ENCODE measurements at places on chromosomes 2 and 18.

GRCh38 chr2:144041612-144042011, 478.3 kb downstream of the ZEB2 start:
- no peak for DNase-seq

DNA sequence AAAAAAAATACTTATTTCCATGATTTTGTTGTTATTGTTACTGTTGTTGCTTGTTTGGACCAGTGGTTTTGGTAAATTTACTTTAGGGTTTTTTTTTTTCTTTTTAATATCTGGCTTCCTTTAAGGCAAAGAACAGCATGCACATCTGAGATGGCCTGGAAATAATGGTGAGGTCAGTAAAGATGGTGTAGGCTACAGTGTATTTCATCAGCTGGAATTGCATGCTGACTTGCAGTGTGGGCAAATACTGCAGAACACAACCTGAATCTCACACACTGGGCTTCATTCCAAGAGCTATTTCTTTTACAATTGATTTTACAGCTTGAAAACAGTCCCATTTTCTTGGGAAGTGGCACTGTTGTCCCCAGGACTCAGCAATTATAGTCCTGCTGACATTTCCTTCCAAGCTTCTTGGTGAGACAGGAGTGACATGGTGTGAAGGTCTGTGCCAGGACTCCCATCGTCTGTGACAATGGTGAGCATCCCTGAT, 376.1 kb upstream of the SOX11 start:
- no peak for DNase-seq

DNA sequence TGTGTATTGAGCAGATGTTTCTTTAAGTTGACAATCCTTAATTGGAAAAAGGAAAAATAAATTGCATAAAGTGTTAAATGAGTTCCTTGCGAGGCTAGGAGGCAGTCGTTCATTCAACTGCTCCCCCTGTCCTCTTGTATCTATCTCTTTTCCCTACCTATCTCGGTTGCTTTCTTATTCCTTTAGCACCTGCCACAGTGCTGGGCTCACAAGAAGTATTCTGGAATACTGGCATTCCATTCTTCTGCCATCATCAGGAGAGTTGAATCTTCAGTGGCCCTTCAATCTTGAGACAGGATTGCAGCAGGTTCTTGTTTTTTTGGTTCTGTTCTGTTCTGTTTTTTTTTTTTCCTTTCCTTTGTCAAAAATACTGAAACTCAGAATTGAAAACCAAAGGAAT, 143.1 kb upstream of the AQP4 start:
- no peak for DNase-seq

- DNase-seq: no peak
These were observed 40.3 kb downstream of the SMC6 start for GRCh38 chr2:17713291-17713690.

DNA sequence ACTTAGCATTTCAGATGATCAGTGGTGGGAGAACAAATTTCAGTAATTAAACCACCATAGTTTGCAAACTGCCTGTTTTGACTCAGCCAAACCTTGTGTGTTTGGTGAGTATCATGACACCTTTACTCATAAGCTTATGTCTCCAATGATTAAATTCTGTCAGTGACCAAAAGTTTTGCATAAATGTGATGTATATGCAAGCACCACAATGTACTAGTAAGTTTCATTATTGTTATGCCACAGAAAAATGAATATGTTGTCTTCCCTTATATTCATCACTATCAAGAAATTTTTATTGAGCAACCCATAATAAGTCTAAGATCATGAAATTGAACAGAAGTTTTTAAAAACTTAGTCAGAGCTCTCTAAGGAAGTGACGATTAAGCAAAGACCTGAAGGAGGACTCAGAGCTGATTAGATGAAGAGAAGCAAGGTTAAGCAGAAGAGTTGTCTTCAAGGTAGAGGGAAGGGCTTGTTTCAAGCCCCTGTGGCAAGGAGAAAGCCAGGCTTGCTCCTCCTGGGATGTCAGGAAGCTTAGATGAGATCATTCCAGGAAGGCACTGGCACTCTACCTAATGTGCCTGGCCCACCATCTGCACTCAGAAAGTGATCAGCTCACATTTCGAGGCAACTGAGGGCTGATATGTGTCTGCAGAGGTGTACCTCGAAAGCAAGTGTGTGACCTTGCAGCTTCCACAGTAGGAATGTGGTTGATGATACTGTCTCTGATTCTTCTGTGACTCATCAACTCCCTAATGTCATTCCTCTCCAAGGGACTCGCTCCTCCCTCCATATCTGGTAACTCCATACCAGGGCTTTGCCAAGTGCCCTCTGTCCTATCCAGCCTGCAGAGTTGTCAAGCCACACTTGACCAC, 54.7 kb downstream of the KCTD18 start:
- peak; percentile 76 for DNase-seq

- no peak for DNase-seq
These were observed 154.0 kb downstream of the CLIP4 start for GRCh38 chr2:29269095-29269764.

GRCh38 chr2:37780387-37780676, 108.9 kb upstream of the CDC42EP3 start:
- DNase-seq: peak; percentile 55

DNA sequence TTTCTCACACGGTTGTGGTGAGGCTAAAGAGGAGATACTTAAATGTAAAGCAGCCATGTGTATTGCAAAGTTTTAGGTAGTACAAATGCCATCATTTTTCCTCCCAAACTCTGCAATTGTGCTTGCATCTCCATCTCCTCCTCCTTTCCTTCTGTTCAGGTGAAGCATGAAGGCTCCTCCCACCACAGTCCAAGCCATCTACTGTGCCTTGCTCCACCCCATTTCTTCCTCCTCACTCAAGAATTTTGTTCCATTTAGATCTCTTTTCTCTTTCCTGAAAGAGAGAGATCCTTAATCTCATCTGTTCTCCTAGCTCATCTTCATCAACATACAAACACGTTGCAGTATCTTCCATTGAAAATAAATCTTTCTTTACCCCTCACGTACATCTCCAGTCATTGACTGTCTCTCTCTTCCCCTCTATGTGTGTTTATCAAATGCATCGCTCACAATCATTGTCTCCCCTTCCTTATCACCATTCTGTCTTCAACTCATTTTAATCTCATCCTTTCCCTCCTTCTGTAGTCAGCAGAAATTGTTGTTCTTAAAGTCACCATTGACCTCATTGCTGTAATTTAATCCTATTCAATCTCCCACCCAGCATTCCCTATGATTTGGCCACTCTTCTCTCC, 392.1 kb downstream of the RAD51AP2 start:
- no peak for DNase-seq

DNA sequence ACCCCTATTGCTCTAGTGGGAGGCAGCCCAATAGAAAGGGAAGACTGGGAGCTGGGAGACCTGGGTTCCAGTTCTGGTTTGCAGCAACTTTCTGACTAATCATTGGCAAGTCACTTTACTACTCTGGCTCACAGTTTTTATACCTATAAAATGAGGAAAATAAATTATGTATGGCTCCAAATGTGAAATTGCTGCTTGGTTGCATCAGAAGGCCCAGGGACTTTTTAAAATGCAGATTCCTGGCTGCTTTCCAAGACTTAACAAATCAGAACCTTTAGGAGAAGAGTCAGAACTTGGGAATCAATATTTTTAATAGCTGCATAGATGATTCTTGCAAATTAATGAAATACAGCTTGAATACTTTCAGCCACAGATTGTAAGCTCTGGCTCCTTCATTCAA, 943.9 kb downstream of the EPHA4 start:
- no peak for DNase-seq

GRCh38 chr2:217852555-217853211, 150.1 kb downstream of the TNS1 start:
- peak; percentile 42 for DNase-seq

DNA sequence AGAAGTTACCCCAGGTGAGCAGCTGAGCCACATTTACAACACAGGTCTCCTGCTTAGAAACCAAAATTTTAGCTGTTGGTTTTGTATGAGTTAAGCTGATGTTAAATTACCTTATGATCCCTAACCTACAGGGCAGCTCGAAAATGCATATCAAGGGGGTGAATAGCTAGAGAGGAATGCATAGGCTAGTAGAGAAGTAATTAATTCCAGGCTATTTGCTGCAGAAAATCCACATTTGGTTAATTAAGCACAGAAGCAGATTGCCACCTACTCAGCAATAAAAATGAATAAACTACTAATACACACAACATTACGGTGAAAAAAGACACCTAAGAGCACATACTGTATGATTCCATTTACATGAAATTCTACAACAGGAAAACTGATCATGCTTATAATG, 91.4 kb downstream of the OSBPL1A start:
- DNase-seq: peak; percentile 44

GRCh38 chr2:46871976-46872381, 43.6 kb downstream of the MCFD2 start:
- peak; percentile 84 for DNase-seq

DNA sequence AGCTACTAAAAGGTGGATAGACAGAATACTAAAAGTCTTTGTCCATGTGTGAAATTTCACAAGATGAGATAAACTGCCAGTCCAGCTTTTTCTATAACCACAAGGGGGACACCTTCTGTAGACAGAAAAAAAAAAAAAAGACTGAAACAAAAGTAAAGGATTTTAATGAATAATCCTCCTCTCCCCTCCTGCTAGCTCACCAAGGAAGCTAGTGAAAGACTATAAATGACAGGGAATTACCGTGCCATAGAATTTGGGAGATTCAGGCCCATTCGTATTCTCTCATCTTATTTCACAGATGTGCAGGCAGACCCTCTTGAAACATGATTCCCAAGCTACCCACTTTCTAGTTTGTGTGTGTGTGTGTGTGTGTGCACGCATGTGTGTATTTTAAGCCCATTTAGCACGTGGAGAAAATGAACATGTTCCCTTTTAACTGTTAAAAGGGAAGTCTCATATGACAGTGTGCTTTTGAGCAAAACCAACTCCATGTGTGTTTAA, 36.3 kb upstream of the SLC8A1 start:
- peak; percentile 59 for DNase-seq

- peak; percentile 52 for DNase-seq
These were observed 129.8 kb downstream of the BCL2L11 start for GRCh38 chr2:111250448-111251030.

GRCh38 chr2:27973592-27973991, 83.1 kb downstream of the BABAM2 start:
- DNase-seq: peak; percentile 42

DNA sequence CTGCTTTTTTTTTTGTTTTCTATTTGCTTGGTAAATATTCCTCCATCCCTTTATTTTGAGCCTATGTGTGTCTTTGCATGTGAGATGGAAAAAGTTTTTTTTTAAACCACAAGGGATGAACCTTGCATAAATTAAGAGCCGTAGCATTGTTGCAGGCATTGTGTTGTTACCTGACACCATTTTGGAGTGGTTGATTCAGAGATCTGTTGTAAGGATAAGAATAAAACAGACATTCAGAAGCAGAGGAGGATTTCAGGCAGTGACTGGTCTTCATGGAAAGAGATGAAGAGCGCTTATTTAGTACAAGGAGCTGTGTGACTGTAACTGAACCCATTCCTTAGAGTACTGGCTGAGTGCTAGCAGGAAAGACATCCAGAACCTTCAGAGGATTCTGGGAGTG, 101.2 kb downstream of the LTBP1 start:
- no peak for DNase-seq

- no peak for DNase-seq
These were observed 27.2 kb downstream of the CCDC138 start for GRCh38 chr2:108813732-108814131.

- DNase-seq: peak; percentile 95
These were observed 25.1 kb downstream of the DNPEP start for GRCh38 chr2:219362524-219363164.

DNA sequence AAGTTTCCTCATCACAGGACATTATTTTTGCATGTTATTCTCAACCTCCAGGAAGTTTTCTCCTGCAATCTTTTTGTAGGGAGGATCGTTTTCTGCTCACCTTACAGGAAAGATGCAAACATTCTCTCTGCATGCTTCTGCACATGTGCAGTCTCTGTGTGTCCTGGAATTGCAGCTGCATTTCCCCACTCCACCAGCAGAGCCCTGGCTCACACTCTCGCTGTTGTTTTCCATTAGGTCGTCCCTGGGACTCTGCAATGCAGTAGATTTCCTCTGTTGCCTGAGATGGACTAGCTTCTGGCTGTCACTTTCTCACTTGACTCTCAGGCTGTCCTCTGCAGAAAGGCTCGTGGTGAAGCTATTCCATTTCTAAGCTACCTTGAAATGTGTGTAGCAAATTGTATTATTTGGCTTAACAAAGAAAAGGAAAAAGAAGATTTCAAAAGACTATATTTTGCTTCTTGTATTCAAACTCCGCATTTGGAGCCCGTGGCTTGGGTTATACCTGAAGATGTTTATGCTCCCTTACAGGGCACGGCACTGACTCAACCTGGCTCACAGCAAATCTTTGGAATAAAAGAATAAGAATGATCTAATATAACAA, 346.7 kb downstream of the RAD51AP2 start:
- DNase-seq: peak; percentile 42

Measured in fibroblast of skin of right biceps (primary cell).